ENCODE measurements at places on chromosomes 6 and 20.

GRCh38 chr6:99637629-99638028, 31.0 kb downstream of the PRDM13 start:
- DNase-seq: no peak

DNA sequence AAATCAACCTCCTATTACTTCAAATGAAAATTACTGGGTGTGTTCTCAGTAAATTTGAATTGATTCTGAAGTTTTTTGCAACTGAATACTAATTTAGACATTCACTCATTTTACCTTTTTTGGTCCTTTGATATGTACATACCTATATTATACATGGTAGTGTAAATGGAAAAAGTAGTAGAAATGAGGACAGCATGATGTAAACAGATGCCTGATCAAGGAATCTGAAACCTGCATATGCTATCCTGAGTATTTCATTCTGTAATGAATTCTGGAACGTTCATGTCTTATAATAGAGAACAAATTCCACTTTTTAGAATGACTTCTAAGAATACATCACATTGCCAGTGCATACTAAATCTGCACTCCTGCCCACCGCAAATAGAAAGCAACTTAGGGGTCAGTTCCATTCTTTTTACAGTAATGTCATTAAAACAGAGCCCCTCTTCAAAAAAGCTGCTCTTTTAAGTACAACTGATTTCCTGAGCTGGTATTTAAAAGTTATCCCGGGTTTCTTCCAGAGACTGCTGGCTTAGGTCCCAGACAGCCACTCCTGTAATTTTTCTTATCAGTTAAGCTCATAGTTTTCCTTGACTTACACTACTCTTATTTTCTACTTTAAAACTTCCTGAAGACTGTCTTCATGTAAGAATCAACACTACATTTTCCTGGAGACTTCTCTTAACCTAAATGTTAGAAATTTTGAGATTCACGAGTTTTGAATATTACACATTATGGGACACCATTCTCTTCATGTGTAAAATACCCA, 48.4 kb downstream of the MAP3K7 start:
- no peak for DNase-seq

GRCh38 chr20:52448513-52449232, 257.1 kb upstream of the ZFP64 start:
- DNase-seq: no peak

GRCh38 chr6:154614101-154614500, 103.6 kb upstream of the CNKSR3 start:
- DNase-seq: no peak

- DNase-seq: no peak
These were observed 6.5 kb downstream of the HELZ2 start for GRCh38 chr20:63567386-63568169.

DNA sequence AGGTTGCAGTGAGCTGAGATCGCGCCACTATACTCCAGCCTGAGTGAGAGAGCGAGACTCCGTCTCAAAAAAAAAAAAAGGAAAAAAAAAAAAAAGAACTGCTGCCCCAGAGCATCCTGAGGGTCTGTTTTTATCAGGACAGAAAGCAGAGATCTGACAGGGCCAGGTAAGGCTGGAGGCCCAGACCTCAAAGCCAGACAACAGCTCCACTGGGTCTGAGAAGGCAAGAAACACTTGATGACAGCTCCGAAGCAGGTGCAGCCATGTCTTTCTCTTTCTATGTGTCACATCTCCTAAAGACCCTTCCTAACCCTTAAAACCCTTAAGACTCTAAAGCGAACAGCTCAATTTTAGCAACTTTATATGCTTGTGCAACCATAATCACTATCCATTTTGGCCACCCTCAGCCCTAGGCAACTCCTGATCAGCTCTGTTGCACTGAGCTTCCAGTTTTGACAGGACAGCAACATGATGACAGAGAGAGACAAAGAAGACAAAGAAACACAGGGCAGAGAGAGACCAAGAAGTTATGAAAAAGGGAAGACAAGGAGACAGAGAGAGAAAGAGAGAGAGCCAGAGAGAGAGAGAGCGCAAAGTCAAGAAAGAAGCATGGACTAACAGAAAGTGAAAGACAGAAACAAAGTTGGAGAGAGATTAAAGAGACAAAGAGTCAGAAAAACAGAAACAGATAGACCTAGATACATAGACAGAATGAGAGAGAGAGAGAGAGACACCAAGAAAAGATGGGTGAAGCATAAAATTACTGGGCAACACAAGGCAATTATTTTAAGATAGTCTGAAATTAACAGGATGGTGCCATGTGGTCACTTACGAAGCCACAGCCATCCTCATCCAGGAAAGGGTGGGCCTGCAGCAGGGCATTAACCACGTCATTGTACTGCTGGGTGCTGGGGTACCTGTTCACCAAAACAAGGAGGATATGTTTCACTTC, 39.2 kb downstream of the SAMD3 start:
- no peak for DNase-seq

- DNase-seq: no peak
These were observed 111.9 kb downstream of the TBX18 start for GRCh38 chr6:84652356-84653026.

GRCh38 chr6:37867756-37868446, 48.4 kb downstream of the ZFAND3 start:
- DNase-seq: no peak

- DNase-seq: no peak
These were observed 165.6 kb upstream of the LAMP5 start for GRCh38 chr20:9348747-9349146.

GRCh38 chr6:139262519-139263300, 29.1 kb downstream of the TXLNB start:
- no peak for DNase-seq

- no peak for DNase-seq
These were observed 91.3 kb downstream of the PSMB1 start for GRCh38 chr6:170461556-170462365.

DNA sequence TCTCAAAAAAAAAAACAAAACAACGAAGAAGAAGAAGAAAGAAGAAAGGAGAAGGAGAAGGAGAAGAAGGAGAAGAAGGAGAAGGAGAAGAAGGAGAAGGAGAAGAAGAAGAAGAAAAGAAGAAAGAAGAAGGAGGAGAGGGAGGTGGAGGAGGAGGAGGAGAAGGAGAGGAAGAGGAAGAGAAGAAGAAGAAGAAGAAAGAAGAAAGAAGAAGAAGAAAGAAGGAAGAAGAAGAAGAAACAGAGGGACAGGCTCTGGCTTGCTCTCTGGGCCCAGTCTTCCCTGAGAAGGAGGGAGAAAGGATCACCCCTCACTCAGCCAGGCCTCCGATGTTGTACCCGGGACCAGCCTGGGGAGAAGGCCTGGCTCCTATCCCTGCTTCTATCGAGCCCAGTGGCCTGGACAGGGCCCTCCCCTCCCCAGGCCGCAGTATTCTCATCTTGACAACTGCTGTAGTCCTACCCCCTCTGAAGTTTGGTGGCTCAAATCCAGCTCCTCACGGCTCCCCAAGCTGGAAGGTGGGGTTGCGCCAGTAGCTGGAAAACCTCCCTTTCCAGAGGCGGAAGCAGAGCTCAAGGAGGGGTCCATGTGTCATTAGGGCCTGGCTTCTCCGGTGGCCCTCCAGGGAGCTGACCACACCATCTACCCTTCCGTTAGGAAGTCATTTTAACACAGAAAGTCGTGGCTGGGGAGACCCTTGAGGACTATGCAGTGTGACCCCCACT, 18.9 kb downstream of the C6orf132 start:
- no peak for DNase-seq

DNA sequence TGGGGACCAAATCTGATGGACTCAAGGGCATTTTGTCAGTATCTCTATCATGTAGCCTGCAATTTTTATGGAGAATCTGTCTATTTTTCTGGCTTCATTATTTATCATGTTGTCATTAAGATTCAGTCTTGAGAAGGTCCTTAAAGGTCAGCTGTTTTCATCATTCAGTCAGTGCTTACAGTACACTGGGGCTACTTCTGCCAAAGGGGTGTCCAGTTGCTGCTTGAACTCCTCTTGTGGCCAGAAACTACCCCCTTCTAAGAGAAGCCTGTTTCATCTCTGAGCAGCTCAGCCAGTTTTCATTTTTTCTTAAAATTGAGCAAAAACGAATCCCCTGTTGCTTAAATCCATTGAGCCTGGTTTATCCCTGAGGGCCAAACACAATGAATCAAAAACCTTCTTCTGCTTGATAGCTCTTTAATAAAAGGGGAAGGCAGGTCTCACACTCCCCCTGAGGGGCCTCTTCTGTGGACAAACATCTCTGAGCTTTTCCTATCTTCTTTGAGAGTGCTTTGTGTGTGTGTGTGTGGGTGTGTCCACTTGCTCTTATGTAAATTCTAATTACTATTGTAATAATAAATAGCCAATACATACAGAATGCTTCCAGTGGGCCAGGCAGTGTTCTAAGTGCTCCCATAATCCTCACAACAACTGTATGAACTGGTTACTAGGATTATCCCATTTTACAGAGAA, 172.2 kb downstream of the PLCB1 start:
- DNase-seq: no peak

DNA sequence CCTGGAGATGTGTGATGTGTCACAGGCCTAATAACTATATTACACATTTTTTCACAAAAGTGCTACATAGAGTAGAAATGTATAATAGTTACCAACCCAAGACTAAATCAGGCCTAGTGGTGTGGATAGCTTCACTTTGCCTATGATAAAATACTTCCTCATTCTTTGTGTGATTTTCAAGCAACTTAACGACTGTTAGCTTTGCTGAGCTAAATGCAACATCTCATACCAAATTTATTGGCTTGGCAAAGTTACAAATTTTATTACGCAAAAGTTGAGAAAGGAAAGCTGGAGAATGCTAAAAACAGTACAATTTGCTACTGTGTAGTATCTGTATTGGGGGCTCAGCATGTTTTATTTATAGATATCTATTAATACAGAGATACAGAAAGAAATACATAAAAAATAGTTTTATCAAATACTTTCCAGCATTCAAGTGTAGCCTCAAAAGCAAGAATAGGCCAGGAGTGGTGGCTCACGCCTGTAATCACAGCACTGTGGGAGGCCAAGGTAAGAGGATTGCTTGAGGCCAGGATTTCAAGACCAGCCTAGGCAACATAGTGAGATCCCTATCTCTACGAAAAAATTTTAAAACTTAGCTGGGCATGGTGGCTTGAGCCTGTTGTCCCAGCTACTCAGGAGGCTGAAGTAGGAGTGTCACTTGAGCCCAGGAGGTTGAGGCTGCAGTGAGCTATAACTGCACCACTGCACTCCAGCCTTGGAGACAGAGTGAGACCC, 3.6 kb upstream of the EDN1 start:
- DNase-seq: no peak

DNA sequence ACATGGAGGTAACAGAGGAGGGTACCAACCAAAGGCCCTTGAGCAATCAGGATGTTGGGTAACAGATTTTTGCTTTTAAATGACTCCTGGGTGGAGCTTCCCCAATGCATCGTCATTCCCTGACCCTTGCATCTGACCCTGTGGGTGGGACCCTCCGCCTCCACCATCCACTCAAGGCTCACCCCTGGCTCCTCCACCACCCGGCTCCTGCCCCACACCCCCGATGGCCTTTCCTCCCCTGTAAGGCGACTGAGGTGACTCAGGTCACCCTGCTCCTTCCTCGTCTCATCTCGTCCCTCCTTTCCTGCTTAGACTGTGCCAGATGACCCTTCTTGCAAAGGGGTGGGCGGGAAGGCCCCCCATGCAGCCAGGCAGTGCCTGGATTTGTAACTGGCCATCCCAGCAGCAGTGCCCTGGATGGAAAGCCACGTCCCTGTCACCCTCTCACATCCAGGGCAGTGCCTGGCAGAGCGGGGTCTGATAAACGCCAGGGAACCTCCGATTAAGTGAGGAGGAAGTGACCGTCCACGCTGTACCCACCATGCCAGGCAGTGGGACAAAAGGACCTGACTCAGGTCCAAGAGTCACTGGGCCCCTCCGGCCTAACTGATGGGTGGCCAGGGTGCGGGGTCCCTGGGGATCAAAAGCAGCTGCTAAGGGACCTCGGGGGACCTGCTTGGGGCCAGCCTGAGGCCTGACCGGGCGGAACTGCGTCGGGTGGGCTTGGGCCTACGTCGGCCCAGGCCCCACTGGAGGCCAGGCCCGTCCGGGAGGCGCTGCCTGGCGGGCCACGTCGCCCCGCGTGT, 624 bp upstream of the NPEPL1 start:
- DNase-seq: no peak

DNA sequence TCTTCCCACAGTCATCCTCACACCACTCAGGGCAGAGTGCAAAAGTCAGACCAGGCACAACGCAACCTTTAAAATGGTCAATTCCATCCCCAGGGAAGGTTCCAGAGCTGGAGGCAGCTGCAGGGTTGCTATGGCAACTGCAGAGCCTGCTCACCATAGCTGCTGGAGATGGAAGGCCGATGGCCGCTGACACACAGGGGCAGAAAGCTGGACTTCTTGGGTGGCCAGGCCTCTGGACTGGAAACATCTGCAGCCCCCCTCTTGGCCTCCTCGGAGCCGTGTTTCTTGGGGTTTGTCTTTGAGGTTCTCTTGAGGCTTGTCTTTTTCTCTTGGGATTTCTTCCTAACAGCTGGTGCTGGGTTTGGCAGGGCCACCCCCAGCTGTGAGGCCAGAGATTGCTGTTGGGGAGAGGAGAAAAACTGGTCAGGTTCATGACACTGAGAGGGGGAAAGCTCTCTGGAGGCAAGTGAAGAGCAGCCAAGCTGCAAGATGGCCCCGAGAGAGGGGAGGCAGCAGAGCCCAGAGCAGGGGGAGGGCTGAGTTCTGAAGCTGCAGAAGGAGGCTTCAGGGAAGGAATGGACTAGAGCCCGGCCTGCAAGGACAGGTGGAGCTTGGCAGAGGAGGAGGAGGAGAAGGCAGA, 10.2 kb downstream of the BNIP5 start:
- DNase-seq: no peak

DNA sequence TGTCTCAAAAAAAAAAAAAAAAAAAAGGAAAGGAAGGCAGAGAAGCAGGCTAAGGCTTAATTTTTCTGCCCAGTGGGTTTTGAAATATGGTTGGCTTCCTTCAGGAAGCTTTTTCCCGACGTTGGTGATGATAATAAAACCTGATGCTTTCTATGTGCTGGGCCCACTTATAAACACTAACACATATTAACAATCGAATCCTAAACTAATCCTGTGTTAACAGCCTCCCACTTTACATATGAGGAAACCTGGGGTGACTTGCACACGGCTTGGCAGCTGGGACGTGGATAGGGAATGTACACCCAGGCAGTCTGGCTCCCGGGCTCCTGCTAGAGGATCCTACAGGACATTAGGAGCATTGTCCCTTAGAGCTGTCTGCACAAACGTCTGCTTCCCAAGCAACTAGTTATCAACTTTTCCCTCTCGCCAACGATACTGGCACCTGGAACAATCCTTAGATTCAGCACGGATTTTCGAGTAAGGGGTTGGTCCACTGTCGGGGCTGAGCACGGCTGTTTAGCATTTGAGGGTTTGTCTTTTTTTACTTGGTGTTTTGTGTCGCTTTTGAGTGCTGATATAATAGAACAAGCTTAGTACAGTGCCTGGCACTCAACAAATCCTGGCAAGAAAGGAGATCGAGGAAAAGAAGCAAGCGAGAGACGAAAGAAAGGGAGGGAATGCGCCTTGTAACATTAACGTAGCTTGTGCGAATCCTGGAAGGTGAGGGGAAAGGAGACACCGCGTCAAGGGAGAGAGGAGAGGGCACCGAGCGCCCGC, 622 bp upstream of the KIZ start:
- no peak for DNase-seq

GRCh38 chr6:142805042-142805441, 139.9 kb downstream of the HIVEP2 start:
- DNase-seq: no peak

GRCh38 chr6:118589186-118589585, 41.1 kb downstream of the PLN start:
- DNase-seq: no peak

- no peak for DNase-seq
These were observed 1.1 kb downstream of the CLPSL2 start for GRCh38 chr6:35777356-35778102.

GRCh38 chr6:19035461-19036195, 648.5 kb downstream of the RNF144B start:
- no peak for DNase-seq

All from cortex of kidney (tissue), 1 donor.